Activated gamma-delta T cell (primary cell): ENCODE measurements at places on chromosomes 3 and 15.

- no peak for DNase-seq
Measured at GRCh38 chr3:151383111-151383510, 1.4 kb downstream of the P2RY12 start.

DNA sequence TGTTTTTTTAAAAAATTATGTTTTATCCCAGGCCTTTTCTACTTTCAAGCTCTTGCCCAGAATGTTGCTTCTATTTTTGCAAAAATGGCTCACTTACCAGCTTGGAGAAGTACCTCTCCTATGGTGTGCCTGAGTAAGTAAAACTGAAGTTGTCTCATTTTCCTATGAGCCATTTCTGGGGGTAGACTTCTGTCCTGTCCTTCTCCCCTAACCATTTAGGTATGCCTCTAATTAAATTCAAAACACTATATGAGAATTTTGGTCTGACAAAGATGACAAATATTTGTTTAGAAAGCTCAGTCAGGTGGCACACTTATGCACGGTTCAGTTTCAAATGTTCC lies 282.5 kb upstream of the ICE2 start:
- DNase-seq: no peak

- DNase-seq: no peak
Measured at GRCh38 chr3:14480207-14481017, 59.7 kb downstream of the GRIP2 start.

GRCh38 chr3:58792921-58793451 lies 126.4 kb upstream of the FAM3D start:
- DNase-seq: no peak

DNA sequence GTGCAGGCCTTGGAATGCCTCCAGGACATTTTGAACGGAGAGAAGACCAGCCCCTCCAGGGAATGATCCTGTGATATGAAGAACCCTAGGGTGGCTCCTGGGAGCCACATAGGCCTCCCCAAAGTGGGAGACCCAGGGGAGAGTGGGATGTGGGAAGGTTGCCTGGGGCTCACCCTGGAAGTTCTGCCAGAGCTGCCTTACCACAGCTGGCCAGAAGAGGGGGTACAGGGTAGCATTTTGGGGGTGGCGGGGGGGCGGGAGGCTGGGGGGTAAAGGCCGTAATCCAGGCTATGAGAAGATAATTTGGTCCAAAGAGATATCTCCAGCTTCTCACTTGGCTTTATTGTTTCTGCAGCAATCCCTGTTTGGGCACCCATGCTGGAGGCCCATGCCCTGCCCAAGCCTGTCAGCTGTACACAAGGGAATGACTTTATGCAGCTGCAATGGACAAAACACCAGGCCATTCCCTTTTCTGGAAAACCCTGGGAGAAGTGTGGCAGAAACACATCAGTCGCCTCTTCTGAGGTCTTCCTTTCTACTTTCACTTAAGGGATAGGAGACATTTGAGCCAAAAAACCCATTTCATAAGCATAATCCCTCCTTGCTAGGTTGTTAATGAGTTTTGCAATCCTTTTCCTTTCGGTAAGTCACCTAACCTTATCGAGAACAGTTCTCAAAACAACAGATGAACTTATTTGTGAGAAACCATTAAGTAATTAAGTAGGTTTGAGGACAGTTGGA lies 11.0 kb upstream of the MUSTN1 start:
- no peak for DNase-seq
